Sciatic nerve (tissue), 2 donors: ENCODE measurements at places on chromosomes 7 and 10. TPM values are rescaled to one million over a fixed set of nuclear protein-coding genes. Genes with fewer than 3 reads are reported as not detected.

Gene CRHR2
- 1.1 TPM for total RNA-seq

Gene MEIG1
- total RNA-seq, result not detected

Gene COL13A1
- total RNA-seq, result 1.0 TPM

Gene PAX4
- not detected for total RNA-seq

Gene PHYHIPL
- 0.40 TPM for total RNA-seq

Gene DMBT1
- not detected for total RNA-seq

Gene ADAM22
- 8.5 TPM for total RNA-seq

Gene EBF3
- total RNA-seq, result 38.9 TPM

Gene PIK3CG
- total RNA-seq, result 6.6 TPM

Gene TMEM176A
- 69.7 TPM for total RNA-seq

DNA sequence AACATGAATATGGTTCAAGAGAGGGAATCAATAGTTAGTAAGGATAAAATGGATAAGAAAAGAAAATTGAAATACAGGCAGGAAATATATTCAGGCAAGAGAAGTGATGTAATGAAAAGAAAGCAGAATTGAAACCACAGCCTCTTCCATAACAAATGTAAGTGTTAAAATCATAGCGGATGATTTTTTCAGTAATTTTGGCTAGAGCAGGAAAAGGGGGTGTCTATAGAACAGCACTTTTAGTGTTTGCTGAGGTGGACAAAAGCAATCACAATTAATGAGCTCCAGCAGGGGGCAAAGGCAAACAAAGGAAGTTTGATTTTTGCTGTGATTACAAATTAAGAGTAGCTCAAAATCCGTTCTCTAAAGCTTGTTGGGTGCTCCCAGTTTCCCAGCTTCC, 79.0 kb downstream of the TRIL start:
- DNase-seq, result no peak

DNA sequence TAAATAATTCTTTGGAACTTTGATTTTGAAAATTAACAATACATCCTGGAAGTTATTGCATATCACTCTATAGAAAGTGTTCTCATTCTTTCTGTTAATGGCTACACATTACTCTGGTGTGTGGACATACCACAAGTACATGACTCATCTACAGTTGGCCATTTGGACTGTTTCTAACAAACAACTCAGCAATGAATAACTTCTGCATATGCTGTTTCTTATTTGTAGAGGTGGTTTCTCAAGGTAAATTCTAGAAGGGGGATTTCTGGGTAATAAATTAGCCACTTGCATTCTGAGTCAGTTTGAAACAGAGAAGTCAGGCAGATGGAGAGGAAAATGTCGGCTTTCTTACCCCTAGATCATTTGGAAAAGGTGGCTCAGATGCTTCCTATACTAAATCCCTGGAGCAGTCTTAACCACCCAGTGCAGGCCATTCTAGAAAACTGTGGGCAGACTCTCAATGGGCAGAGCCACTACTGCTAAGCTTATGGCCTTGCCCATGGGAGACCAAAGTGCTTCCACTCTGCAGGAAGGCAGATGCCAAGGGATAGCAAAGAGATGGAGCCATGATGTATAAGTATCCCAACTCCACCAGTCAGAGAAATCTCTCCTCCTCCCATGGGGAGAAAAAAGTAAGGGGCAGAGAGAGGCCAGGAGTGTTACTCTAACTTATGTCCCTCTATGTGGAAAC, 194.0 kb upstream of the PLPP4 start:
- DNase-seq, result no peak

DNA sequence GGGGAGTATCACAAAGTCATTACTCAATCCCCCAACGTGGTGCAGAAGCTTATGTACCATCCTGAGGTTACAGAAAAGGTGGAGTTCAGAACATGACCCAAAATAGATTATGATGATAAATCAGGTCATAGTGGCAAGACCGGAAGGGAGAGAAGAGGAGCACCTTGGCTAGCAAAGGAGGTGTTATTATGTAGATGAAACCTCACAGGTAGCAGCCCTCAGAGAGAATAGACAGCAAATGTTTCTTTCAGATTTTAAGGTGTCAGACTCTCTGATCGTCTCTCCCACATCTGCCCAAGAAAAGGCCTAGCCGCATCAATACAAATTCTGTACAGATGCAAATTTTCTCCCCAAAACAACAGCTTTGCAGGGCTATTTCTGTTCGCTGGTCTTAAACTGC, 88.3 kb upstream of the SEMA3D start:
- DNase-seq, result no peak

DNA sequence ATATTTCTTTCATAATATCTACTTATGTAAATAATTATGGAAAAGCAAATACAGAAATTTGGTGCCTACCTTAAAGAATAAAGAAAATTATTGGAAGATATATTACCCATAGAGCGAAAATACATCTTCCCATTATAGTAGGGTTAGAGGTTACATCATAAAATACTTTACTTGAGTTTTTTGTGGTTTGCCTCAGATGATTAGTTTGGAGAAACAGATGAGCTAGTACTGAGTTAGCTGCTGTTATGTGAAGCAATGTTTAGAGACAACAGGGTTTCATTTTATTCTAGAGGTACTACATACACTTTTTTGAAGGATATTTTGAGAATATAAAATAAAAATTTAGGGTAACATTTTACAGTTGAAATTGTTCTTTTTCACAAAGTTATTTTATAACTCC, 2.9 kb upstream of the MLLT10 start:
- no peak for DNase-seq

- no peak for DNase-seq
Measured at GRCh38 chr7:30502470-30503251, 2.0 kb downstream of the GGCT start.

DNA sequence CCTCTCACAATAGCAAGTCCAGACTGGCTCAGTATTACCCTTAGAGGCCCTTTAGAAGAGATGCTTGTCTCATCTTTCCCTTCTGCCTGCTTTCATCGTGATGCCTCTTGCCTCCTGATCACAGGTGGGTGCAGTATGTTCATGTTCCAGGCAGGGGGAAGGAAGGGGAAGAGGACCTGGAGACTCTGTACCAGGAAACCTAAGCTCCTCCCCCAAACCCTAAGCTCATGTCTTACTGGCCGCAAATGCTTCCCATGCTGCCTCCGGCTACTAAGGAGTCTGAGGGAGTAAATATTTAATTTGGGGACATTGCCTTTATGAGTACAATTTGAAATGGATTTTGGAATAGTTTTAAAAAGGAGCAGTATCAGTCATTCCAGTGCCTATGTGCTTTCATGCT, 192.6 kb downstream of the CDCA7L start:
- DNase-seq, result no peak

DNA sequence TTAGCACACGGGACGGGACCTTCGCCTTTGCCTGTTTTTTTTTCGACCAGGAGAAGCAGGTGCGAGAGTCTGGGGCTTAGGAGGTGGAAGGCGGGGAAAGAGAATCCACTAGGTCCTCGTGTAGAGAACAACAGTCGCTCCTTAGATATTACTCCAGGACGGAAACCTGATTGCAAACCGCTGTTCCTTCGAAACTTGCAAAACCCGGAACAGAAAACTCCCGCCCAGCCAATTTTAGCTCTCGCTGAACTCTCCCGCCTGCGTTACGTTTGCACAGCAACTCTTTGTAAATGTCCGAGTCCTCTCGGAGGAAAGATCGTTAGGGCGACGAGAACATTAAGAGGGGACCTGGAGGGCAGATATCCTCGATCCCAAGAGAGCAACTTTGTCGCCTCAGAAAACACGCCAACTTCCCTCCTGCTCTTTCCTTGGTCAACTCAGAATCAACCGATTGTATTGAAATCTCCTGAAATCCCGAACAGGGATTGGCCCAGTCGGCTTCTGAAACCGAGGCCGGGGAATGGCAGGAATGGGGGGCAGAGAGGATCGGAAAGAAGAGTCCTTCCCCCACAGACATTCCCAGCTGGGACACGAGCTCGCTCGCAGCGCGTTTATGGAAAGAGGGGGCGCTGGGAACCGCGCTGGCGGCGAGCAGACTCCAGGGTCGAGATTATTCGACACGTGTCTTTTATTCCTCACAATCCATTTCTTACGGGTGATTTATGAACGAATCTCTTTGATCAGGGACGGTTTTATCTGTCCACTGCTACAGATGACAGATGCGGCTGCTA, 9.9 kb downstream of the TWIST1 start:
- peak; percentile 63 for DNase-seq

DNA sequence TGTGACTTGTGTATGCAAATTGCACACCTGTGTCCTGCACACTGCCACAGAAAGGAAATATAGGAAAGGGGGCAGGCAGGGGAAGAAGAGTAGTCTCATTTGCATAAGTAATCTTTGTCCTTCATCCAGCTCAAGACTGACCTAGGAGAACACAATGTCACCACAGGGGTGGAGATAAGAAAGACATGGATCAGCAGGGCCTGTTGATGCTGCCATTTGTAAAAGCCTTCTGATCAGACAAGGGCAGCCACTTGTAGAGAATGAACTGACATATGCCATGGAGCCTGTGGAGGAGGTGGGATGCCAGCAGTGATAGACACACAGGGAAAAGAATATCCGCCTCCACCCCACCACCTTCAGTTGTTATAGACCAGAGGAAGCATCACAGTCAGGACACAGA, 528.9 kb downstream of the HTR7 start:
- DNase-seq, result no peak

DNA sequence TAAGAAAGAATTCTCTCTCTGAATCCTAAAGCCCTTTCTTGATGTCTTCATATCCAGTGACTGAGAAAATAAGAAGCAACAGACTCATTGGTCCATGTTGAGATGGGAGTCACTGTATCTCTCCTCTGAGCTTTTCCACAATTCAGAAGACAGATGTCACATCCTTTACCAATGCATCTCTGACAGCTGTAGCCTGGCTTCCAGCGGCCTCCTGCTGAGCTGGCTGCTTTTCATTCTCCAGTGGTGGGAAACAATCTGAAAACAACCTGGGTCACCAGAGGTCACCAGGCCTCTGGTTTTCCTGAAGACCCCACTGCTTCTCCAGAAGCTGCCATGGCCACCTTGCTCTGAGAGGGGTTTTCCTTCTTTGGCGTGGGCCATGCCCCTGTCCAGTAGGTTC, 18.3 kb upstream of the RPA3 start:
- DNase-seq, result no peak

- no peak for DNase-seq
Measured at GRCh38 chr10:96721207-96721572, 876 bp upstream of the PIK3AP1 start.

GRCh38 chr10:18140149-18140956, at the start of gene CACNB2:
Gene CACNB2 (plus strand): TSS chr10:18140424.
- DNase-seq, result peak; percentile 68

DNA sequence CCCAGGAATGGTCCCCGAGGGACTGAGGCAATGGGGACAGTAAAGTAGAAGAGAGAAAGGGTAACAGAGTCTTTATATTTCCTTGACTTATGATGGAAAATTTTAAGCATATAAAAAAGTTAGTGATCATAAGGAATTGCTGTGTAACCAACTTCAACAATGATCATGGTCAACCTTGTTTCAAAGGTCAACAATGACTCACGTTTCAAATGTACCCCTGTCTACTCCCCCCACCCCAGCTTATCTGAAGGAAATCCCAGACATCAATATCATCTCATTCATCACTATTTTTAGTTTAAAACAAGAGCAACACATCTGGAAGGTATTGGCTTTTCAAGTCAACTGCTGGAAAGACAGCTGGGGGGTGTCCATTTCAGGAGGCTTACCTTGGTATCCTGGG, 92.9 kb downstream of the SMURF1 start:
- DNase-seq, result no peak

GRCh38 chr7:49497471-49497870, 276.0 kb upstream of the VWC2 start:
- no peak for DNase-seq

DNA sequence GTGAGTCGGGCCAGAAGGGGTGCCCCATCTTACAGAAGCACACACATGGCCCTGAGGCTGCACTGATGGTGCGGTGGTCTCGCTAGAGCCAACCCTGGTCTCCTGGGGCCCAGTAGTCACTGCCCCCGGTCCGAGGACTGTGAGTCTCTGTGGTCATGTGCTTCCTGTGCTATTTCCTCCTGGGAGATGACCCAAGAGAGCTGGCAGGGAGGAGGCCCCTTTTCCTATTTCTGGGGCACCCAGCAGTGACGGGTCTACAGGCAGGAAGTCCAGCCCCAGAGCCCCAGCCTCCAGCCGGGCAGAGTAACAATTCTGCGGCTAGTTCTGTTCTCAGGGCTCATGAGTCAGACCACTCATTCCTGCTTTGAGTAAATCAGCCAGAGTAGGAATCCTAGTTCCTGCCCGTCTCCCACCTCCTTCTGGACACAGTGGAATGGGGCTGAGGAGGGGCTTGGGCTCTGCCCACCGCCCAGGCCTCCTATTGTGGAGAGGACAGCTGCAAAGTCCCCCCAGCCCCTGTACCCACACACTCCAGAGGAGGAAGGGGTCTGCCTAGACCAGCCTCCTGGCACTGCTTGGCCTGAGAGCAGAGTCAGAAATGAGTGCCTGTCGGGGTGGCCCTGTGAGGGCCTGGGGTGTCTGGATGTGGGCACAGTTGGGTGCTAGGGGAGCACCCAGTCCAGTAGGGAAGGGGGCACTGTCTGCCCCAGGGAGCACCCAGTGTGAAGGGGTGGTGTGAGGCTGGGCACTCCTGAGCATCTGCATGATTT, 80.5 kb upstream of the PPIF start:
- DNase-seq, result no peak

GRCh38 chr10:102965311-102965851, 47.3 kb downstream of the CNNM2 start:
- DNase-seq, result no peak

DNA sequence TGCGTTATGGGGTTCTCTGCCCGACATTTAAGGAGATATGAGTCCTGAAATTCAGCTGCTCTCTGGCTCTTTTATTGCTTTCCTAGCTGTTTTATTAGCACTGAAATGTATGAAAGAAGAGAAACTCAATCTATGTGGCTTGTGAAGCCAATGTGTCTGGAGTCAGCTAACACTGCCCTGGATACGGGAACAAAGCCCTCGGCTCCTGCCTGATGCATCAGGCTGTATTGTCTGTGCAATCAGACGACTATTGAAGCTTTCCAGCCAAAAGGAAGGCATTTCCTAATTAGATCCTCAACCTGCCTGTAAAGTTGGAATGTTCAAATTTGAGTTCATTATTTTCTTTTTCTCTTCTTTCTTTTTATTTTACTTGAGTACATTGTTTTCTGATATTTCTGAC, 22.0 kb upstream of the TM9SF3 start:
- DNase-seq, result no peak

- DNase-seq, result no peak
Measured at GRCh38 chr10:79266084-79266483, 81.2 kb upstream of the PPIF start.

GRCh38 chr10:107163076-107163855, 1.2 kb downstream of the SORCS1 start:
- no peak for DNase-seq

- DNase-seq, result no peak
Measured at GRCh38 chr10:132744839-132745238, 41.1 kb downstream of the NKX6-2 start.

- no peak for DNase-seq
Measured at GRCh38 chr7:41855798-41856197, 152.9 kb upstream of the INHBA start.

- peak; percentile 67 for DNase-seq
Measured at GRCh38 chr7:39623732-39624441, 515 bp downstream of the RALA start.
